ENCODE measurements at places on chromosomes 1 and 21.

GRCh38 chr1:41427122-41427913 is 57.2 kb downstream of the EDN2 start:
- no peak for DNase-seq

DNA sequence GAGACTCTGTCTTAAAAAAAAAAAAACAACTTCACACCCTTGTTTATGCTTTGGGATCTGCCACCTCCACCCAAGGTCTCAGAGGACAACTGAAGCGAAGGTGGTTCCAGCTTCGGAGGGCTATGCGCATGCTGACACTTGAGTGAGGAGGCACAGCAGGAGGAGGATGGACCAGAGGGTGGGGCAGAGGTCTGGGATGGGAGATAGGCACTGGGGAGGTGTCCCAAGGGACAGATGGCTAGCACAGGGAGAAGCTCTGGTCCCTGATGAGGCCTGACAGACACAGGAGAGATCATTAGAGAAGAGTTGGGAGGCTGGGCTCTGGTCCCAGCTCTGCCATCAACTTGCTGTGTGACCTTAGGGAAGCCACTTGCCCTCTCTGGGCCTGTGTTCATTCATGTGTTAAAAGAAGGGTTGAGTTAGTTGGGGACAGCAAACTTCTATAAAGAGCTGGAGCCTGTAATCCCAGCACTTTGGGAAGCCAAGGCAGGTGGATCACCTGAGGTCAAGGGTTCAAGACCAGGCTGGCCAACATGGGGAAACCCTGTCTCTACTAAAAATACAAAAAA is 16.8 kb downstream of the E2F2 start:
- no peak for DNase-seq

DNA sequence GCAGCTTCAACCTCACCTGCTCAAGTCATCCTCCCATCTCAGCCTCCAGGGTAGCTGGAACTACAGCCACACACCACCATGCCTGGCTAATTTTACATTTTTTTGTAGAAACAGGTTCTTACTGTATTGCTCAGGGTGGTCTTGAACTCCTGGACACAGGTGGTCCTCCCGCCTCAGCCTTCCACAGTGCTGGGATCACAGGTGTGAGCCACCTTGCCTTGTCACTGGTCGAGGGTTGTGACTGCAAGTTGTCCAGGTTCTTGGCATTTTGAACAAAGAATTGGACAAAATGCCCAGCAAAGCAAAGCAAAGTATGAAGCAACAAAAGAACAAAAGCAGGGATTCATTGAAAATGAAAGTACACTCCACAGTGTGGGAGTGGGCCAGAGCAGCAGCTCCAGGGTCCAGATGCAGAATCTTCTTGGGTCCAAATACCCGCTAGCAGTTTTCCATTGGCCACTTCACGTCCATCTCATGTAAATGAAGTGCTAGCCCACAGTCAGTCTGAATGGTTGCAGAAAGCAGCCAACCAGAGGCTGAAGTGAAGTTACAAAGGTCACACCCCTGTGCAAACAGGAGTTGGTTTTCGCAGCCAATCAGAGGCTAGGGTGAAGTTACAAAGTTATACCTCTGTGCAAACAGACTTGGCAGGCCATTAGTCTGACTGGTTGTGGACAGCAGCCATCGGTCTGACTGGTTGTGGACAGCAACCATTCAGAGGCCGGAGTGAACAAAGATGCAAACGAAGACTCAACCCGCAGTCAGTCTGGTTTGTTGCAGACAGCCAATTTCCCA is 109.5 kb upstream of the KIF26B start:
- DNase-seq = no peak

- DNase-seq = no peak
Measured at GRCh38 chr1:109873278-109874175, 37.1 kb upstream of the CSF1 start.

DNA sequence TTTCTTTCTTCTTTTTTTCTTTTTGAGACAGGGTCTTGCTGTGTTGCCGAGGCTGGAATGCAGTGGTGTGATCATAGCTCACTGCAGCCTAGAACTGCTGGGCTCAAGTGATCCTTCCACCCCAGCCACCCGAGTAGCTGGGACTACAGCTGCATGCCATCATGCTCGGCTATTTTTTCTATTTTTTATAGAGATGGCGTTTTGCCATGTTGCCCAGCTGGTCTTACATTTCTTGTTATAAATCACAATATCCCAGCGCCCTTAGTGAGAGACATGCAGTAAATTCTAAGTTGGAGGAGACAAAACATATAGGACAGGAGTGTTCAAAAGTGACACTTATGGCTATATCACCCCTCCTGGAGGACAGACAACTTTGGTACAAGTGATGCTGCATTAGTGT is 31.3 kb upstream of the ACTN2 start:
- DNase-seq = no peak

DNA sequence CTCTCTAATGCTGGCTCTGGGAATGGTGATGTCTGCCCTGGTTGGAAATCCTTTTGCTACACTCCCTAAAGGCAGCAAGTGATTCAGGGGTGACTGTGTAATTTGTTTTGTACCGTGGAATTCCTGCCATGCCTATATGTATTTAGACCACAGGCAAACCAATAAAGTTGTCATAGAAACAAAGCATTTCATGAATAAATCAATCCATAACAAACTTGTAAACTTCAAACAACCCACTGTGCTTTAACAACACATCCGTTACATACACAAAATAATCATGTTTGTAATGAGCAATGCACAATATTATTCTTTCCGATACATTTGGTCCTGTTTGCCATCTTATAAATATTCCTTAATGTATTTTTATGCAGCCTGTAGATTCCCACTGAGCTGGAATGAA is 330.3 kb upstream of the SNX7 start:
- no peak for DNase-seq

DNA sequence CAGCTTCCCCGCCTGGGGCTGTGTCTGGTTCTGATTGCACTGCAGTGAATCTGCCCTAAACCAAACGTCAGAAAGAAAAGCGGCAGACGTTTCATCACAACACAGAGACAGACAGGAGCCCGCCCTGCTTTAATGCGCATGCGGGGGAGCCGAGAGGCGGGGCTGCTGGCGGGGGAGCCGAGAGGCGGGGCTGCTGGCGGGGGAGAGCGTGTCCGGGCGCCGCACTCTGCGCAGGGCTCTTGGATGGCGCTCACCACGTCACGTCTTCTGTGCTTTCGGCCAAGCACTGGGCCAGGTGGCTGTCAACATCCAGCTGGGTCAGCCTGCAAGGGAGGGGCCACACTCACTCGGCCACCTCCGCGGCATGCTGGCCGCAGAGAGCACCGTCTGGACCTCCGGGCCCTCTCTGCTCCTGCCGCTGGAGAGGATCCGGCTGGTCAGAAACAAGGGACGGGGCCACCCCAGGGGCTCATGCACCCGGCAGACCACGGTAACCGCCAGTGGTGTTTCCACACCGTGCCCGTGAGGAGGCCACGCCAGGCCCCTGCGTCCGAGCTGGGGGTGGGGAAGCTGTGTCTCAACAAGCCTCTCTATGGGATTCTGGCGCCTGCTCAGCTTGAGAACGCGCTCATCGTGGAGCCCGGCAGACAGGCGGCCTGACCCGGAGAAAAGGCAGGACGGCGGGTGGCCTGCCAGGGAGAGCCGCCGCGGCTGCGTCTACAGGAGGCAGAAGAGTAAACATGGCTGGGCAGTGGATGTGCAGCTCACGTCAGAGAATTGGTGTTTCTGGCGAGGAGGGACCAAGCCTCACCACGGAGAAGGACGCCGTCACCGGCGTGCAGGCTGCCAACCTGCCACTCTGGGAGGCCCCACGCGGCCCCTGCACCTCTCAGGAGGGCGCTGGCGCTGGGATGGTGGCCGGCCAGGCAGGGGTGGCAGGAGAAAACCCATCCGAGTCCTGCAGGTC is 4.8 kb downstream of the FAAP20 start:
- DNase-seq = no peak

DNA sequence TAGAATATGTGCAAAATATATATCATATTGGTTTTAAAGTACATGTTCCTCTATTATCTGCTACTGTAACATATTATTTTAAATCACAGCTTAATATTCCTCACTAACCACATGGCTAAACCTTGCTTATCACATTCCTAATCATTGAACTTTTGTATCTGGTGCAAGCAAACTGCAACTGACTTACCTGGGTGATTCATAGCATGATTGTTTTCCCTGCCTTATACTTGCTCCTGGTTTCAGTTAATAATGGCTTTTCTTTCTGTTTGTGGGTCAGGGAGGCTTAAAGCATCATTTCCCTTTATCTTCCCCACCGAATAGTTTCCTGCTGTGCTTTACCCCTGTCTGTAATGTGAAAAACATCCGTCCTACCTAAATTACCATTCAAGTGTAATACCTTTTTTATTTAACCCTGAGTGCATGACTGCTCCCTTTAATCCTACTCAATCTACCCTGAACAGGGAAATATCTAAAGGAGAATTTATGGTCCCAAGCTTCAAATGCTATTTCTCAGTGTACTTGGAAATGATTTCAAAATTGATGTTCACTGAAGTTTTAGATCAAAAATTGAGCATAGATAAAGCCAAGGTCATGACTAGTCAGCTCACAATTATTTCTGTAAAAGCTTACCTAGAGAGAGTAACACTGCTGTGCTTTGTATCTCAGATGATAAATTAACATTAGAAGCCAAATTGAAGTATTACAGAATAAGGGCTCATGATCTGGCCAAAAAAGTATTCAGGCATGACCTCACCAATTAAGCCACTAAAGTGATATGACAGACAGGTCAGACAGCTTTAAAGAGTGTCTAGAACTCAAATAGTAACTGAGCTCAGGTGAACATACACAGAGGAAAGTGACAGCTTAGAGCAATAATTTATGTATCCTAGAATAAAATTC is 507.1 kb downstream of the BRINP3 start:
- no peak for DNase-seq

GRCh38 chr1:53468374-53468773 is 9.2 kb downstream of the DMRTB1 start:
- DNase-seq = no peak

DNA sequence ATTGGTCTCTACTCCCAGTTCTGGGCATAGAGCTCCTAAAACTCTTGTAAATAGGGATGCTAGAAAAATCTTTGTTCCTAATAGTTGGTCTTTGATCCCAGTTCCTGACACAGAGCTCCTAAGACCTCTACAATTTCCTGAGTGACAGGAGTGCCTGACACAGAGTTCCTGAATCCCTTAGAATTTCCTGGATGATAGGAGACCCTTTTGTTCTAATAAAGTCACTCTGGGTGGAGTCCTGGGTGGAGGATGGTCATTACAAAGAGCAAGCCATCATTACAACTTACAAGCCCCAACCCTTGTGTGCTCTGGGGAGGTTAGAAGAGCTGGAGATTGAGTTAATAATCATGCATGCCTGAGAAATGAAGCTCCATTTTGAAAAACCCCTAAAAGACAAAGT is 58.4 kb downstream of the ZZZ3 start:
- DNase-seq = no peak

GRCh38 chr1:6658359-6659060 is 33.8 kb downstream of the THAP3 start:
- no peak for DNase-seq

- DNase-seq = no peak
Measured at GRCh38 chr1:190303501-190303900, 174.2 kb downstream of the BRINP3 start.

DNA sequence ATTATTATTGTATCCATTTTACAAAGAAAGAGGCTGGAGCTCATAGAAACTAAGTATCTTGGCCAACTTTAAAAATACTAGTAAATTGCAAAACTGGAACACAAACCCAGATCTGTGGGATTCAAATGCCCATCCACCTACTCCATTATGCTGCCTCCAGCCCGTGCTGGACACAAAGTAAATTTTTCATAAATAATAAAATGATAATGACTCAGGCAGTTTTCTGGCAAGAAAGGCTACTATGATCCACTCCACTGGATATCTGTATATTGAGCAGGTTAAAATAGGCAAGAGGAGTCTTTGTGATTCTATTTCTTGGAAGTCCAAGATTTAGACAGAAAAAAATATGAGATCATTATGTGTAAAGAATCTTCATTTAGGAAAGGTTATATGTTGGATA is 138.3 kb upstream of the DUSP10 start:
- DNase-seq = no peak

DNA sequence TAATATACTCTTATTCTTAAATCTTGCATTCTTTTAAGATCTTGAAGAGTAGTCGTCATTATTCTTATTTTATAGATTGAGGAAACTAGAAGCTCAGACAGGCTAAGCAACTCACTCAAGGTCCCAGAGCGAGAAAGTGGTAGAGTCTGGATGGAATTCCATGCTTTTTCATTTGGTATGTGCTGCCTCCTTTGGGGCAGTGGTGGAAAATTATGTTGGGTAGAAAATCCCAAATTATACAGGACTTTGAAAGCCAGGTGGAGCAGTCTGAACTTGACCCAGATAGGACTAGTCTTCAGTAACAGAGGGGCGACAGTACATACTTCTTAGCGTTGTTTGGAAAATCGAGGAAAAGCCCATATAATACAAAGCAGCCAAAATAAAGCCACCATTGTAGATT is 205.6 kb downstream of the ATG4C start:
- DNase-seq = no peak

- no peak for DNase-seq
Measured at GRCh38 chr1:156421939-156422601, 53.1 kb downstream of the RHBG start.

DNA sequence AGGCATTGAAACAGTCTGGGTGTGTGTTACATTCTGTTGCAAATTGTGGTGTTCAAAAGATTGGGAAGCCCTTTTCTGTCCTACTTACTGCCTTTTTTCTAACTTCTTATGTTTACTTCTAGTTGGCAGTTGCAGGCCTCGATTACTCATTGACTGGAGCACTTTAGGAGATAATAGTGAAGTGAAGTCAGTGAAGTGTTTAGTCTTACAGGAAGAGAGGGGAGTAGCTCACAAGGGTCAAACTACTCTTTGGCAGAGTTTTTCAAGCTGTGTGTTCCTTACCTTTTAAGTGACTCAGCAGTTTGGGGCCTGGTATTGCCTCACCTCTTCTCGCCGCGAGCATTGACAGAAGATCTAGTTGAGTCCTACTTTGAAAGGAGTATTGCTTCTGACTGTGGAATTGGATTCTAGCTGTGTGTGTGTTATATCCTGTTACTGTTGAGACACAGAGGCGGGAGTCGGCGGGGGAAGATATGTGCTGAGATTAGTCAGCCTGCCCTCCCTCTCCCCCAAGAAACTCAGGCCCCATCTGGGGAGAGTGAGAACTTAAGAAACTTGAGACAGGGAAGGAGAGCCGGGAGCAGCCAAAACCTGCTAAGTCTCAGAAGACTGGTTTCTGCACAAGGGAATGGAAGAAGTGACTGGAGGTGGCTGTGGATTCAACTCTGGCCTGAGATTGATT is 19.3 kb downstream of the AHCYL1 start:
- DNase-seq = no peak

All from cortex of kidney (tissue), 1 donor.